Iris pigment epithelial cell (primary cell): ENCODE measurements at places on chromosomes 16 and 17.

DNA sequence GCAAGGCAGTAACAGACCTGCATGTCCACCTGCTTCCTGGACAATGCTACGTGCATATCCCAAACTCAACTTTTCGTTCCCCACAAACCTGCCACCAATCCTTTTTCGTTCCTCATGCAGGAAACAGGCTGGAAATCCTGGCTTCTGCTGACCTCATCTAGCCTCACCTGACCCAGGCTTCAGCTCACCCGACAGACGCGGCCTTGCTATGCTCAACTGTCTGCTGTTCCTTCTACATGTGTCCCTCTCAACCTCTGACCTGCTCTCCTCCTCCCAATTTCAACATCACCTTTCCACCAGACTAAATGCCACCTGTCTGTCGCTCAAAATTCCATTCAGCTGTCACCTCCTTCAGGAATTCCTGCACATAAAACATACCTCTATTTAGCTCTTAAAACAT, 44.5 kb downstream of the XPO6 start:
- no peak for DNase-seq

GRCh38 chr17:5282642-5283217, 646 bp downstream of the RABEP1 start:
- peak; percentile 14 for DNase-seq

GRCh38 chr17:8160224-8160577, 2.5 kb downstream of the VAMP2 start:
- no peak for DNase-seq

DNA sequence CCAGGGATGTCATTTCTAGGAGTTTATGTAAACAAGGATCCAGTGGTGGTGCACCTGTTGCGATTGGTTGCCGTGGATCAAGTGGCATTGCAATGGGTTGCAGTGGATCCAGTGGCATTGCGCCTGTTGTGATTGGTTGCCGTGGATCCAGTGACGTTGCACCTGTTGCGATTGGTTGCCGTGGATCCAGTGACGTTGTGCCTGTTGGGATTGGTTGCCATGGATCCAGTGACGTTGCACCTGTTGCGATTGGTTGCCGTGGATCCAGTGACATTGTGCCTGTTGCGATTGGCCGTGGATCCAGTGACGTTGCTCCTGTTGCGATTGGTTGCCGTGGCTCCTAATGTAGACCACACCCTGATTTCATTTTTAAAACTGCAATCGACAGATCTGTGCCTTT, 56.2 kb upstream of the CRISPLD2 start:
- no peak for DNase-seq

DNA sequence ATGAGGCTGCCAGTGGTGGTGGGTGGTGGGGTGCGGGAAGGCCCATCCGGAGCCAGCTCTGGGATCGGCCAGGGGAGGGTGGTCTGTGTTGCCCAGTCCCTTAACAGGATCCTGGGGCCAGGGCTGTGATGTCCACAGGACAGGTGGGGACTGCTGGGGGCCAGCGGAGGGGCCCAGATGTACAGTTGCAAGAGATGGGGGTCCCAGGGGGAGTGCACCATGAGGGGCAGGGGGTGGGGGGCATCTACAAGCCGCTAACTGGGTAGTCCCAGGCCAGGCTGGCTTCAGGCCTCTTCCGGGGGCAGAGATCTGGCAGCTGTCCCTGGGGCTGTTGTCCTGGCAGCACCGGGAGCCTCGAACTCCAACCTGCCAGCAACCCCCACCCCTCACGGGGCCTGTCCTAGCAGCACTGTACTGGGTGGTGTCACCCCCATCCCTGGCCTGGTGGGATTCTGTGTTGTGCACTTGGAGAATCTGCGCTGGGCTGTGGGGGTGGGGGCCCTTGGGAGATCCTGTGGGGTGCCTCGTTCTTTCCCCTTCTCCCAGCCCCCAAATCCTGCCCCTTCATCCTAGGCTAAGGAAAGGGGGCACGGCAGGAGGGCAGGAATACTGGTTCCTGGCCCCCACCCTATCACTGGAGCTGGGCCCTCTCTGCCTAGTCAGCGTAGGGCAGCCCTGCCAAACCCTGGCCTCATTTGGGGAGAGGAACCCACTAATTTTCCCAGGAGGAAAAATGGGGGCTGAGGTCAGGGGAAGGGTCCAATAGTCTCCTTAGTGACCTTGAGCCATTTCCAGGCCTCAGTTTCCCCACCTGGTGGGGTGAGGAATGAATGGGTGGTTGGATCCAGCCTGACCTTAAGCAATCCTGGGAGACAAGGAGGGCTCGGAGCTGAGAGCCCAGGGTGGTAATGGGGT, 1.4 kb downstream of the MTSS2 start:
- DNase-seq, result no peak

GRCh38 chr17:21125862-21126261, 902 bp upstream of the DHRS7B start:
- no peak for DNase-seq

GRCh38 chr17:48981927-48982539, 13.6 kb upstream of the GIP start:
- no peak for DNase-seq

DNA sequence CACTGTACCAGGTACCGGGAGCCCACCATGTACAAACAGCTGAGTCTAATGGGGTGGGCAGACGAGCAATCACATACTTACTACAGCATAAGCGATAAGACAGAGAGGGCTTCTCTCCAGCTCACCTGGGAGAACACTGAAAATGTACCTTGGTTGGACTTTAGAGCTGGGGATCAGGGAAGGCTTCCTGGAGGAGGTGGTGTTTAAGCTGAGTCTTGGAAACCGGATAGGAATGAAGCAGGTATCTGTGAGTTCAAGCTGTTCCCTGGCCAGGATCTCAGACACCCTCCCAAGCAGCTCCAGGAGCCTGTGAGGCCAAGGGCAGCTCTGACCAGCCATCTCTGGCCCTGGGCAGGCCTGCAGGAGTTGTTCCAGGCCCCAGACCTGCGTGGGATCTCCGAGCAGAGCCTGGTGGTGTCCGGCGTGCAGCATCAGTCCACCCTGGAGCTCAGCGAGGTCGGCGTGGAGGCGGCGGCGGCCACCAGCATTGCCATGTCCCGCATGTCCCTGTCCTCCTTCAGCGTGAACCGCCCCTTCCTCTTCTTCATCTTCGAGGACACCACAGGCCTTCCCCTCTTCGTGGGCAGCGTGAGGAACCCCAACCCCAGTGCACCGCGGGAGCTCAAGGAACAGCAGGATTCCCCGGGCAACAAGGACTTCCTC, 8.0 kb upstream of the SERPINF1 start:
- DNase-seq, result no peak

DNA sequence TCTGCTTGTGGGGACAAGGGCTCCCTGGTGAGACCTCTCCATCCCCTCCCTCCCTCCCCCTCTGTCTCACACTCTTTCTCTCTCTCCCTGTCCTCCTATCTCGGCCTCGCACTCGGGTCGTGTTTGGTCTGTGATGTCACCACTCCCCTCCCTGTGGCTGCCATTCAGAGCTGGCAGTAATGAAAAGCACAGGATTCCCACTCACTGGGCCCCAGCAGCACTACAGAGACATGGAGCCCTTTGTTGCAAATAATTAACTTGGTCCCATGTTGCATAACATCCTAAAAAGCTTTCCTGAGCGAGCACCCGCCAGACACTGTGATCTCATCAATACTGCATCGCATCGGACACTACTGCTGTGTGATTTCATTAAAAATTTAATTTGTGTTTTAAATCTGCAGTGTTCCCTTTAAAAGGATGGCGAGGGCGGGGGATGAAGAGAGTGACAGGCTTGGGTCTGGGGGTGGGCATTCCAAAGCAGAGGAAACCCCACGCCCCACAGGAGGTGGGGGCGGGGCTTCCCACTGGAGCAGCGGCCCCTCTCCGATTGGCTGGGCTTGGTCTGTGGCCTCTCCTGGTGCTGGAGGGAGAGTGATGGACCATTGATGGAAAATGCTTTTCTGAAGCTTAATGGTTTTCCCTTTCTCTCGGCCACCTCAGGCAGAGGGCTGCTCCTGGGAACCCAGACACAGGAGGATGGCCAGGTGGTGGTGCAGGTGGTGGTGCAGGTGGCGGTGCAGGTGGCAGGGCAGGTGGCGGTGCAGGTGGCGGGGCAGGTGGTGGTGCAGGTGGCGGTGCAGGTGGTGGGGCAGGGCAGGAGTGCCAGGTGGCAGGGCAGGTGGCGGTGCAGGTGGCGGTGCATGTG, 15.3 kb upstream of the NPTX1 start:
- DNase-seq, result no peak

DNA sequence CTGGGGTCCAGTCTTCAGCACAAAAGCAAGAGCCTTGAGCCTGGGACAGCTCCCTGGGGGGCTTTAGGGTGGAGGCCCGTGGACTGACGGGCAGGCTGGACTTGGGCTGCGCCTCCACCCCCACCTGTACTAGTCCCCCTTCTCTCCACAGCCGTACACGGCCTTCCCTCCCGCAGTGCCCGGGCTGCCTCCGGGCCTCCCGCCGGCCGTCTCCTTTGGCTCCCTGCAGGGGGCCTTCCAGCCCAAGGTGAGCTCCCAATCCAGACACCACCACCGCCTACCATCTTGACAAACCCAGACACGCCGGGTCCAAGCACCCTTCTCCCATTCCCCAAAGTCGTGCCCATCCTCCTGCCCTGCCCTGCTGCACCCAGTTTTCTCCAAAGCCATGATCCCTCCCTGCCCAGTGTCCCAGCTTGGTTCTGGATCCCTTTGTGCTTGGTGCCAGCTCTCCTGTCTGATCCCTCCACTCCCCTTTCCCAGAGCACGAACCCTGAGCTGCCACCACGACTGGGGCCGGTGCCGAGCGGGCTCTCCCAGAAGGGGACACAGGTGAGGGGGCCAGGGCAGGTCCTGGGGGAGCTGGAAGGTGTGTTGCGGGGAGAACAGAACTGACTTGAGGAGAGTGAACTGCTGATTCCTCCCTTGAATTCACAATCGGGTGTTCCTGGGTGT, 7.1 kb downstream of the FBRS start:
- no peak for DNase-seq

DNA sequence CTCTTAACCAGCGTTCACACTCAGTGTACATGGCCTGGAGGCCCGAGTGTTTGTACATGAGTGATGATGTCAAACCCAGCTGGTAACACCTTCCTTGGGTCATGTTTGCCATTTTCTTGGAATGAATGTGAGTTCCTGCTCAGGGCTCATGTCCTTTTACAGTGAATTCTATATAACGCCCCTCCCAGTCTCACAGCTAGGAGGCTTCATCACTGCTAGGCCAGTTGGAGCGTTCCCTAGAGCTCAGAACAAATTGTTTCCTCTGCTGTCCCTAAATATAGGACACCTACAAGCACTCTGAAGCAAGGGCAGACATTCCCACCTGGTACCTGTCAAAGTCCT, 5.5 kb downstream of the TIMM22 start:
- DNase-seq, result peak; percentile 43

DNA sequence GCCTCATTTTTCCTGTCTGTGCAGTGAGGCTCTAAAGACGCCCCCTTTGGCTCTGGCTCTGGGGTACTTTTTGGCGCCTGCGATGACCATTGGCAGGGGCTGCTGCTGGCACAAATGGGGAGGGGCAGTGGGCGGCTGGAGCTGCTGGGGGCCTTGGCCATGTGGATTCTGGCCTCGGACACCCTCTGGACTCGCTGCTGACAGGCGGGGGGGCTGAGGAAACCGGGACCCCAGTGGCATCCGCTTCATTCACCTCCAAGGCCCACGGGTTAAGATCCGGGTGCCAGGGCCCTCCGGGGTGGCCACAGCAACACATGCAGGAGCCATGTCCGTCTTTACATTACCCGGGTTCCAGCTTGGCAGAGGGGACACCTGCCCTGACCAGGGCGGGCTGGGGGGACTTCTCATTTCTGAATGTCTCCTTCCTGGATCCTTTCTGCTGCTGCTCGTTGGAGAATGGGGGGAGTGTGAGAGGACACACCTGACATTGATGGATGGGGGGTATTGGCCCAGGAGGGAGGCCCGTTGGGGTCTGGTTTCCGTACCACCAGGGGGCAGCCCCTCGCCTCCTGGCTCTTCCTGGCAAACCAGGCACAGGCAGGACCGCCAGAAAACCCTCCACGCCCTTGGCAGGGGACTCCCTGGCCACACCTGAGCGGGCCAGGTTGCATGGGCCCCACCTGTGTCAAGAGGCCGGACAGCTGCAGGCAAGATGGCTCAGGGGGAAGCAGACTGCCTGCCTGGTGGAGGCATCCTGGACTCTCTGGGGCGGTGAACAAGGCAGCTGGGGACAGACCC, 21.8 kb downstream of the GSE1 start:
- DNase-seq, result no peak

DNA sequence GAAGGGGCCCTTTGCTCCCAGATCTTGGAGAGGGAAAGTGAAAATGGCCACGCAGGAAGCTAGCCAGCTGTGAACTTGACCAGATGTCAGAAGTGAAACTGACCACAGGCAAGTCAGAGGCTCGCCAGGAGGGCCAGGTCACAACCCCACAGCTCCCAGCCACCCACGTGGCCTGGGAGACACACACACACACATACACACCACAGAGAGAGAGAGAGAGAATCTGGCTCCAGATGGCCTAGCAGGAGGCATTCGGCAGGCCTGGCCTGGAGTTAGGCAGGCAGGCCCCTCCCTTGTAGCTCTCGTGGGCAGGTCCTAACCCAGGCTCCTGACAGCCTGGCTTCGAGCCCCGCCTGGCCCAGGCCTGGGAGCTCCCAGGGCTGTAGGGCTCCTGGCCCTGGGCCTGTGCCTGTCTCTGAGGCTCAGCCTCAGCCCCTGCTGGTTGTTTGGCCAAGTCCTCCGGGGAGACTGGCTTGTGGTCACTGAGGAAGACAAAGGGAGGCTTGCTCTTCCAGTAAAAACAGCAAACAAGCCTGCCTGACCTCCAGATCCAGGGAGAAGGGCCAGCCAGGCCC, 20.2 kb downstream of the NGFR start:
- DNase-seq, result peak; percentile 95

DNA sequence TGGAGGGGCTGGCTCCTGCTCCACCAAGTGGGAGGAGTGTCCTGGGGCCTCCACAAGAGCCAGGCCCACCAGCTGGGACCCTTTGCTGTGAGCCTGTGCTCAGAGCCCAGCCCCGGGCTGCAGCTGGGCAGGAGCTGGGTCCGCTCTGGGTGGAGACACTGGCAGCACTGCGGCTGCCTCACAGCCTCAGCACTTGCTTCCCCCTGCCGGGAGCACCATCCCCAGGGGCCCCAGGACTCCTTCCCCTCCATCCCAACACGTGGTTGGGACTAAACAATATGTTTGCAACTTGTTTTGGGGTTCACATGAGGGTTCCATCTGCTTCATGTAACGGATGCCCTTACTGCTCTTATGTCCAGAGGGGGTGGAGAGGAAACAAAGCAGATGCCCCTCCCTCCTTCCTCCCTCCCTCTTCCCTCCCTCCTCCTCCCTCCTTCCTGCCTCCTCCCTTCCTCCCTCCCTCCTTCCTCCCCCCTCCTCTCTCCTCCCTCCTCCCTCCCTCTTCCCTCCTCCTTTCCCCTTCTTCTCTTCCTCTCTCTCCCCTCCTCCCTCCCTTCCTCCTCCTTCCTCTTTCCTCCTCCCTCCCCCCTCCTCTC, 16.3 kb upstream of the CBFA2T3 start:
- DNase-seq, result no peak

GRCh38 chr16:50300942-50301625, 34.7 kb downstream of the ADCY7 start:
- peak; percentile 84 for DNase-seq

GRCh38 chr17:45940826-45941225, 46.5 kb downstream of the MAPT start:
- DNase-seq, result no peak

DNA sequence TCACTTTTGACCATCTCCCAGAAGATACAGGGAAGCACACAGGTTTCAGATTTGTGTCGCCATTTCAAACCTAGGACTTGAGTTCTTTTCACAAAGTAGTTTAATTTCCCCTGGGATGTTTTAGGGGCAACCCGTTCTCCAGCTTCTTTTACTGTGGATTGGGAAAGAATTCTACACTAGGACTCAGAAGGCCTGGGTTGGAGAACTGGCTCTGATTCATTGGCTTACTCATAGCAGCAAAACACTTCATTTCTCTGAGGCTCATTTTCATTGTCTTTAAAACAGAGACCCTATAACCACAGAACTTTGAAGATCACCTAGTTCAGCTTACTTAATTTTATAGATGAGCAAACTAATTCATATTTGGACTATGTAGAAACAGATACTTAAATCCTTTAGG, 175.9 kb upstream of the SALL1 start:
- DNase-seq, result peak; percentile 46
